Endothelial cell (in vitro differentiated cells): ENCODE measurements at places on chromosomes 1 and 21. TPM values are rescaled to one million over a fixed set of nuclear protein-coding genes. Genes with fewer than 3 reads are reported as not detected.
A peak's percentile ranks its signal among the peaks of the same experiment; 100 is the strongest.

- H3K4me3 ChIP-seq, result no peak overlapping the region
- H3K36me3 ChIP-seq, result no peaks in the 10 kb centered on the region
- H3K27me3 ChIP-seq, result no peaks in the 10 kb centered on the region
- H3K4me1 ChIP-seq, result no peaks in the 10 kb centered on the region
These were observed 473.1 kb downstream of the ADGRL2 start for GRCh38 chr1:82273816-82274215.

DNA sequence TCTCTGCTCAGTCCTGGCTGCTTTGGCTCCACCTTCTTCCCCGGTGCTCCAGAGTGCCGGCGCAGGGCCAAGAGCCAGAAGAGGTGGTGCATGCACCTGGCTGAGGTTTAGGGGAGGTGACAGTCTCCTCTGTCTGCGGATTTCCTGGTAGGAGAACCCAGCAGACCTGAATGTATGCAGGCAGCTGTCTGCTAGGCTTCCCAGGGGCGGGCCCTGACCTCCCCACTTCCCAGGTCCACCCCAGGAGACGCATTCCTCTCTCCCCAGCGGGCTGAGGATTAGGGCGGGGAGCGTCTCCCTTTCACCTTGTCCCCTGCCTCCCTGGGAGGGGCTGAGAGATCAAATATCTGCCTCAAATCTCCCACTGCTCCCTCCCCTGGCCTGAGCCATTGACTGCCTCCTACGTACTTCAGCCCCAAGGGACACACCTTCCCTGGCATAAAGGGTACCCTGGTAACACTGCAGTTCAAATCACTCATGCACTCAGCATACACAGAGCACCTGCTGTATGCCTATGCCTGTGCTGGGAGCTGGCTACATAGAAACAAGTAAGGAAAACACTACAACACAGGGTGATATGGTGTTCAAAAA lies 27.5 kb downstream of the DMBX1 start:
- H3K27me3 ChIP-seq, result peaks cover 19% of the 10 kb centered on the region
- no peak for DNase-seq
- no peak overlapping the region for H3K27ac ChIP-seq
- H3K36me3 ChIP-seq, result no peaks in the 10 kb centered on the region
- H3K4me1 ChIP-seq, result peaks cover 18% of the 10 kb centered on the region
- H3K4me3 ChIP-seq, result no peak overlapping the region

- H3K36me3 ChIP-seq, result peaks cover 6% of the 10 kb centered on the region
- H3K27me3 ChIP-seq, result peaks cover 6% of the 10 kb centered on the region
- H3K4me1 ChIP-seq, result peaks cover 33% of the 10 kb centered on the region
- H3K4me3 ChIP-seq, result no peak overlapping the region
- H3K27ac ChIP-seq, result no peak overlapping the region
These were observed 35.6 kb downstream of the PTPN14 start for GRCh38 chr1:214515544-214516433.

Gene NTNG1
- 3.2 TPM for total RNA-seq

GRCh38 chr1:227447531-227447990 lies 115.8 kb upstream of the ZNF678 start:
- no peaks in the 10 kb centered on the region for H3K36me3 ChIP-seq
- H3K27me3 ChIP-seq, result peaks cover 5% of the 10 kb centered on the region
- H3K4me1 ChIP-seq, result peaks cover 24% of the 10 kb centered on the region
- peak; percentile 66 for DNase-seq
- peak overlapping the region; percentile 48 for H3K27ac ChIP-seq
- no peak overlapping the region for H3K4me3 ChIP-seq

- H3K27ac ChIP-seq, result no peak overlapping the region
- no peaks in the 10 kb centered on the region for H3K4me1 ChIP-seq
- no peak overlapping the region for H3K4me3 ChIP-seq
- H3K27me3 ChIP-seq, result no peaks in the 10 kb centered on the region
- DNase-seq, result no peak
These were observed 46.8 kb upstream of the RUNX1 start for GRCh38 chr21:35095859-35096291.

Gene RCSD1
- total RNA-seq, result 39.5 TPM

Gene LIN28A
- total RNA-seq, result 107 TPM

- H3K27ac ChIP-seq, result no peak overlapping the region
- DNase-seq, result no peak
- H3K27me3 ChIP-seq, result no peaks in the 10 kb centered on the region
- H3K4me3 ChIP-seq, result no peak overlapping the region
- no peaks in the 10 kb centered on the region for H3K36me3 ChIP-seq
These were observed 181.2 kb upstream of the BRINP3 start for GRCh38 chr1:190658907-190659306.

DNA sequence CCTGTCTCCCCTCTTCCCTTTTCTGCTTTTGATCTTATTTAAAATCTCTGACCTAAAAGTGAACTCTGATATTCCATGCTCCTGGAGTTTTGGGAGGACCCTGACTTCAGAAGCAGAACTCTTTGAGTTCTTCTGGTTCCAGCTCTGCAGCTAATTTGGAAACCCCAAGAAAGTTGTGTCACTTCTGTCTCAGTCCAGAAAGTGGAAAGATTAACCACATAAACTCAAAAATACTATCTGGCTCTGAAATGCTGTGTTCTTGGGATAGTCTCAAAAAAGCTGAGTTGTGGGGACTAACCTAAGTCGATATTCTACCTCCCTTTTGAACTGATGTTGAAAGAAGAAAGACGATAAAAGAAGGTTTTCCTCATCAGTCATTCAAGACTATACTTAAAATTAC lies 59.8 kb downstream of the ITPKB start:
- no peak for DNase-seq
- peak overlapping the region; percentile 27 for H3K4me3 ChIP-seq
- H3K27me3 ChIP-seq, result peaks cover 9% of the 10 kb centered on the region
- peaks cover 77% of the 10 kb centered on the region for H3K4me1 ChIP-seq
